ENCODE measurements at places on chromosomes 2 and 18.

DNA sequence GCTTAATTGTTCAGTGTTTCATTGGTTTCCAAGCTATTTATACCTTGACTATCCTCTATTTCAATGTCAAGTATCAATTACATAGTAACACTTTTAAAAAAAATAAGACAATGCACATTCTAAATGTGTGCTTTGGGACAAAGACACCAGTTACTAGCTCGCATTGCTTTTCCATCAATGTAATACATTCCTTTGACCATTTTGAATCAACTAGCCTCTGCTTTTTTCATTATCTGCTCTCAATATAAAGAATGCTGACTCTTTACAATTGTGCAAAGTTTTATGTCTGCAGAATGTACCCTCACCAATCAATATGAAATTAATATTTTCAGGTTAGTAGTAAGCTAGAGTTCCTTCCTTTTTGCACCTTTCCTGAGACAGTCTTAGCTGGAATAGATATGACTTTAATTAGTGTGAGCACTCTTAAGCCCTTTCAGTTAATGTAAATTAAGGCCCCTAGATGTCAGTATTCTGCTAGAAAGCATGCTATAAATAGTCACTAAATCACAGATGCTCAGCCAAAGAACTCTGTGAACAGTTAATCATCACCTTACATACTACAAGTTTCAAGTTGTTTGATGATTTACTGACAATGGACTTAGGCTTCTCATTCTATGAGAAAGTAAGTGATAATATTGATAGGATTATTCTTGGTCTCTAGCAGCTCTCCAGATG, 413.6 kb downstream of the PTH2R start:
- no peak for DNase-seq

GRCh38 chr2:188663301-188663700, 310.9 kb upstream of the COL3A1 start:
- DNase-seq = no peak

DNA sequence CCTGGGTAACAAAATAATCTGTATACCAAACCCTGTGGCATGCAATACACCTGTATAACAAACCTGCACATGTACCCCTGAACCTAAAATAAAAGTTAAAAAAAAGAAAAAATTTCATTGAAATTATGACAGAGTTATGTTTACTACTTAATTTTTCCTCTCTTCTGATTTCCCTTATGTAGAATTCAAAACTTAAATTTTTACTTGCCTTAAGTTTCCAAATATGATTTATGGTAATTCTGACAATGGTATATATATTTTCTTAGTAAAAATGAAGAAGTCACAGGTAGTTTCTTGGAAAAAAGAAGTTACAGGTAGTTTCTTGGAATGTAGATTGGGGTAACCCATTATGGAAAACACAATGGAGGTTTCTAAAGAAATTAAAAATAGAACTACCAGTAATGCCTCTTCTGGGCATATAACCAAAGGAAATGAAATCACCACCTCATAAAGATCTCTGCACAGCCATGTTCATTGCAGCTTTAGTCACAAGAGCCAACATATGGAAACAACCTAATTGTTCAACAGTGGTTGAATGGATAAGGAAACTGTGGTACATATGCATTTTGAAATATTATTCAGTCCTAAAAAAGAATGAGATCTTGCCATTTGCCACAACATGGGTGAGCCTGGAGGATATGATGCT, 164.9 kb downstream of the BABAM2 start:
- no peak for DNase-seq

GRCh38 chr2:74131901-74132300, 15.8 kb downstream of the BOLA3 start:
- DNase-seq = no peak

DNA sequence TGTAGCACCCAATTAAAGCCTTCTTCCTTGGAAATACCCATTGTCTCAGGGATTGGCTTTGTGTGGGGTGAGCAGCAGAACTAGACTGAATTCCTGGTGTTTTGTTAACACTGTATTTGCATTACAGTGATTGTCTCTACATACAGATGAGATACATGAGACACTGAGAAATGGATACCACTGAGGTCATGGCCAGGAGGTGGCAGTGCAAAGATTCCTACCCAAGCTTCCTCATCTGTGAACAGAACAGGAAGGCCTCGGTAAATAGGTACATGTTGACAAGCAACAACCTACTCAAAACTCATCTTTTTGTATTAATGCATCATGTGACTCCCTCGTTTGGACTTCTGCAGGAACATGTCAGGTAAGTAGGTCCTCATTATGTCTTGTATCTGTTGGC, 445.8 kb upstream of the RGPD4 start:
- no peak for DNase-seq

DNA sequence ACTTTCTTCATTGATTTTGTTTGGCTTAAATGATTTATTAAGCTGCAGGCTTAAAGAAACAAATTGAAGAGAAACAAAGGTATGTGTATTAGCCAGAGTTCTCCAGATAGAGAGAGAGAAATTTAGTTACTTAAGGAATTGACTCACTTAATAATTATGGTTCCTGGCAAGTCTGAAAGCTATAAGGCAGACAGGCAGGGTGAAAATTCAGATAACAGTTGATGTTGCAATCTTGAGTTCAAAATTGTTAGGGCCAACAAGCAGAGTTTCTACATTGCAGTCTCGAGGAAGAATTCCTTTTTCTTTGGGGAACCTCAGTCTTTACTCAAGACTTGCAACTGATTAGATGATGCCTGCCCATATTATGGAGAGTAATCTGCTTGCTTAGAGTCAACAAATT, 593.5 kb downstream of the ADCYAP1 start:
- DNase-seq = no peak

DNA sequence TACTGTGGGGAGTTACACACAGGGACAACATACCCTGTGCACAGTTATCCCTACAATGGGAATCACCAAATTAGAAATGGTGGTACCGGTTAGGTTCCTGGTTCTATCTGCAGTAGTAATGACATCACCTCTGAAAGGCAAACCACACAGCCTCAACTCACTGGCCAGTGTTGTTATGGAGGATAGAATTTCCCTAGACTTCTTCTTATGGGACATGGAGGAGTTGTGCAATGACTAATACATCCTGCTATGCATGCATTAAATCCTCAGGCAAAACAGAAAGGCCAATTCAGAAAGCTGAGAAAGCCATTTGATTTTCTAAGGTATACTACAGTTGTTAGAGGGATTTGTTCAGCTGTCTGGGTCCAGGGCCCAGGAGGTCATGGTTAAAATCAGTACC, 439.3 kb downstream of the TMX3 start:
- no peak for DNase-seq

- no peak for DNase-seq
Measured at GRCh38 chr2:224927011-224927410, 115.3 kb downstream of the DOCK10 start.

GRCh38 chr2:120760446-120761135, 24.9 kb downstream of the GLI2 start:
- DNase-seq = no peak

GRCh38 chr2:129069875-129070594, 751.4 kb upstream of the HS6ST1 start:
- DNase-seq = no peak

DNA sequence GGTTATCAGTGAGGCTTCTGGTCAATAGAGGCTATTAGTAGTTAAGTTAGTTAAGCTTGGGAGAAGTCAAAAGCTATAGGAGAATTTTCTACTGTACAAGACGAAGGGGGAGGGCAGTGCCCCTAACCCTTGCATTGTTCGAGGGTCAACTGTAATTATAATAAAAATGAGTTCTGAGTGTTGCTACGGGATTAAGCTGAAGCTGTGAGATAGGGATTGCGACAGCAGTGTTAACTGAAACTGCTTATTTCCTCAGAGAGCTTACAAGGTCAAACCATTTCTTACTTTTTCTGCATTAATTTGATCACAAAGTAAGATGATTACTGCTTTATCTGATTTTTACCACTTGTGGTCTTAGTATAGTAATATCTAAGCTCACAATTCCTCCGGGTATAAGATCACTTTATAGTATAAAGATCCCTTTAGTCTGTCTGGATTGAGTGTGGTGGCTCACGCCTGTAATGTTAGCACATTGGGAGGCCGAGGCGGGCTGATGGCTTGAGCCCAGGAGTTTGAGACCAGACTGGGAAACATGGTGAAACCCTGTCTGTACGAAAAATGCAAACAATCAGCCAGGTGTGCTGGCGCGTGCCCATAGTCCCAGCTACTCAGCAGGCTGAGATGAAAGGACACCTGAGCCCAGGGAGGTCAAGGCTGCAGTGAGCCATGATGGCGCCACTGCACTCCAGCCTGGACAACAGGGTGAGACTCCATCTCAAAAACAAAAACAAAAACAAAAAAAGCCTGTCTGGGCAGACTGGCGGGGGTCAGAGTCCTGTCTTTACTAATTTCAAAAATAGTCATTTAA, 119.5 kb upstream of the TLK1 start:
- no peak for DNase-seq

DNA sequence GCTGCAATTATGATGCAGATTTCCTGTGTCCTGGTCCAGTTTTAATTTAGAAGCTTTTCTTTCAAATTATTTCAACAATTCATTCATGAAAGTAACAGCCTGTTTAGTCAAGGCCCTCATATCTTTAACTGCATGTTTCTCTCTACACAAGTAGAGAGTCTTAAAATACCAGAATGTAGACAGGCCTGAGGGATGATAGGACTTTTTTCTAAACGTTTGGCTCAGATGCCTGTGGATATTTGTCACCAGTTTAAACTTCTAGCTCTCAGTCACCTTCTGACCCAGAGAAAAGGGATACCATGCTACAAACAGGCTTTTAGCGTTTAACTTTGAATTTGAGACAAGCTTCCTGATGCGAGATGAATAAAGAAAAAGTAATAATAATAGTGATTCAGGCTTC, 15.7 kb downstream of the COL5A2 start:
- no peak for DNase-seq

DNA sequence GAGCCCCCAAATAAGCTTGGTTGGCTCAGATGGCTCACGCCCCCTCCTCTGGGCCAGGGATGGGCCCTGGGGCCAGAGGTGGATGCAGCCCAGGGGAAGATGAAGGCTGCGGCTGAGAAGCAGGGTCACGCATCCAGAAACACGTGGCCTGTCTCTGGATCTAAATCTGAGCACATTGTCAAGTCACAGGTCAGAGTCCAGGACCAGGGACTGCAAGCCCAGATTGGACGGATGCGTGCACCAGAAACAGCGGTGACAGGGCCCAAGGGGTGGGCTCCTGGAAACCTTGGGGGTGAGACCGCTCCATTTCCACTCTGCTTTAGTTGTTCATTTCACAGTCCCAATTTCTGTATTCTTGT, 226.2 kb downstream of the ACKR3 start:
- no peak for DNase-seq

- DNase-seq = no peak
Measured at GRCh38 chr2:170966648-170967396, 37.8 kb downstream of the GORASP2 start.

DNA sequence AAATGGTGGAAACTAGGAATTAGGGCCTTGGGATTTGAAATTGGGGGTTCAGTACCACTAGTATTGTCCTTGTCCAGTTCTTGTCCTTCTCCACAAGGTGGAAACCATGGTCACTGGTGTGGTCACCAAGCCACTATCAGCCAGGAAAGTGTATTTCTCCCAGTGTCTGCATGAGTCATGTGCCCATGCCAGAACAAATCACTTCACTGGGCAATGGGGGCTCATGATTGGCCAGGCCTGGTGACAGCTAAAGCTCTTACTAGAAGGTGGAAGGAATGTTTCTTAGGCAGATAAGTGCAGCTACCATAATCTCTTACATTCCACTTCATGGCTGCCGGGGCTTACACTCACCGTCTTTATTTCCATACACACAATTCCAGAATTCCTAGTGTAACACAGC, 124.8 kb upstream of the TACR1 start:
- DNase-seq = no peak

DNA sequence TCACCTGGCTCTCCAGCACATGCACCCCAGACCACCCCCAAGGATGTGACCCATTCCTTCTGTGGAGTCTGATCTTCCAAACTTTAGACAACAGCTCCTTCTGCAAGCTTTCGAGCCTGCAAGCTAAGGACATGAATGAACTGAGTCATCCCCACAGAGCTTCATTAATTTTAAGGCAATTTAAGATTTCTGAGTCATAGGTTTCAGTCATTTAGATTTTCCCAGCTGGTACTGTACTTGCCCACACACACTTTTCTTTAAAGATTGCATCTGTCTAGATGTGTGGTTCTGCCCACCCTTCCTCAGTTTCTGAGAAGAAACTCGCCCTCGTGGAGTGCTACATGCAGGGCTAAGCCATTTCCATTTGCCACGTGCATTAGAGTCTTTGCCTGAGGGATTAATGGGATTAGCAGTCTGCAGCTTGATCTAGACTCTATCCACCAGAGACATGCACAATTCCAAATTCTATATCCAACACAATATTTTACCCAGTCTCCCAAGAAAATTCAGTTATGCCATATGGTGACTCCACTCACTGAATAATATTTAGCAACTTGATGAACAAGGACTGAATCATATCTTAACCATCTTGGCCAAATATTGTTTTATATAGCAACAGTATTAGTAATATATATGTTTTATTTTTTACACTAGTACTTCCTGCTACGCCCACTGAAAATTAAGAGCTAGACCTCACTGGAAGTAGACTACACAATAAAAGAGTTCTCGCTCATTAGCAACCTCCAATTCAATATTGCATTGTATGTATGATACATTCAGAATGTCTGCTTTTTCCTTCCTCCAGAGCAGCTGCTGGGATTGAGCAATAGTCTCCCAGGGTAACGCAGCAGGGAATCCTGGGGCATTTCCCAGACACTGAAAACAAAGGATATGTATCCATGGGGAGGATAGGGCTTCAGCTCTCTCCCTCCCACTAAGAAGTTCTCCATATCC, 14.3 kb upstream of the TRIB2 start:
- no peak for DNase-seq

DNA sequence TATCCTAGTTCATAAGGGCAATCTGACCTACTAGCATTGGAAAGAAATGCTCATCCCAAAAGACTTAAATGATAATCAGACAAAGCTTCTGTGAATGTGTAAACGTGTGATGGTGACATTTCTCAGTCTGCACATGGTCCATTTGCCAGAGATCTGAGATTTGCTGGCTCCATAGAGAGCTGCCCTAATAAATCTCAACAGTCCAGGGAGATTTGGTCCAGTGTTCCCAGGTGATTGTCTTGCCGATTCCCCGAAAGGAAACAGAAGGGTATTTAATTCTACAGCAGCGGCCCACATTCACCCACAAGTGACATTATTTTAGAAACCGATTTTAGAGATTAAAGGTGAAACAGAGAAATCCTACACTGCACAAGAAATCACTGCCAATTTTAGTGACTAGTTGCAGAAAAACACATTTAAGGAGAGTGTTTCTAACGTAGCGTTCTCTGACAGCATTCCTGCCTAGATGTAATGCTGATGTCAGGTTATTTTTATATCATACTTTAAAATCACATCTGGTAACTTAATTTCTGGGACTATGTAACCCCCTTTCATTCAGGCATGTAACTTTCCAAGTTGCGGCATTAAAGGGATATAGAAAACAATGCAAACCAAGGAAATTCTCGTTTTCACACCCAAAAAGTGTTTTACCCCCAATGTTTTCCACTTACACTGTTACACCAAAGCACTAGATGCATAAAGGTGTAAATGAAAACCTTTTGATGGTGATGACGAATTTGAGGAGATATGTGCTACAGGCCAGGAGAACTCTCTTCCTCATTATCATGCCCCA, 231.9 kb upstream of the FN1 start:
- no peak for DNase-seq

- no peak for DNase-seq
Measured at GRCh38 chr2:48448274-48449061, 81.5 kb upstream of the STON1 start.
